ENCODE measurements at places on chromosomes 12 and 14.

GRCh38 chr14:30551460-30551859 is 7.5 kb upstream of the G2E3 start:
- DNase-seq, result no peak

DNA sequence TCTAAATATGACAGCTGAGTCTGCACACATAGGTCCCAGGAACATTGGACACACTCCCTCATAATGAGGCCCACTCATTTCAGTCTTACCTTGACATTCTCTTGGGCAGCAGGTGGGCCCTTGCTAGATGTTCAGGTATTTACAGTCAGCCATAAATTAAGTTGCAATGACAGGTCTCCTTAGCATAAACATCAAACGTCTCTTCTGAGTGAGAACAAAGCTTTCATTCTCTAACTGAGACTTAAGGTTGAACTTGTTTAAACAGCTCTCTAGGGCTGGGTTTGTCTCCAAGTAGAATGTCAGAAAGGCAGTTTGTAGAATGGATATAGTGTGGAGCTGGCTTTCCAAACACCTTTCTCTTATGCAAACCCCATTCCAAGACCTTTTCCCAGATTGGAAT is 10.3 kb downstream of the ACVR1B start:
- no peak for DNase-seq

DNA sequence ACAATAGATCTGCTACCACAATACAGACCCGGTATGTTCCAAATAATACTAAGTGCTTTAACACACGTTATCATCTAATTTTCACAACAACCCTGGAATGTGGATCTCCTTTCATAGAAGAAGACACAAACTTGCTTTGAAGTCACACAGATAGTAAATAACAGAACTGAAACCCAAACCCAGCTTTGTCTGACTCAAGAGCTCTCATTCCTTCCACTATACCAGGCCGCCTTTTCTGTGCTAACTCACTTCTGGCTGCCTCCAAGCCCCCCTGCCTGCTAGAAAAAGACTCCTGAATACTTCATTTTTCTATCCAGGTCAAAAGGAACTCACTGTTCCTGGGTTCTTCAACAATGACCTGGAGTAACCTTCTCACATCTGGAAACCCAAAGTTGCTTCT is 37.8 kb downstream of the PRPF40B start:
- DNase-seq, result peak; percentile 49

- DNase-seq, result no peak
Observed at GRCh38 chr12:57693317-57693658, 644 bp upstream of the OS9 start.

DNA sequence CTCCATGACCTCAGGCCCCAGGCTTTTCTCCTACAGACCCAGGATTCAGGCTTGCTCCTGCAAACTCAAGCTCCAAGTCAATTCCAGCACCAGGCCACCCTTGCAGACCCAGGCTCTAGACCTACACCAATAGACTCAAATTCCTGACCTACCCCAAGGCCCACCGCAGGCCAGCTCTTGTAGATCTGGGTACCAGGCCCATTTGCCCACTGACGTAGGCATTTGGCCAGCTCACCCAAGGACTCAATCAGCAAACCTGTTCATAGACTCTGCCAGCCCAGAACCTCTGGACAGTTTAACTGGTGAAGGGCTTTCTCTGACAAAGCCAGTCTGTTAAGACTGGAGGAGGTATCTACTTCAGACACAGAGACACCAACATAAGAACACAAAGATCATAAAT is 52.3 kb downstream of the SPTSSA start:
- no peak for DNase-seq

DNA sequence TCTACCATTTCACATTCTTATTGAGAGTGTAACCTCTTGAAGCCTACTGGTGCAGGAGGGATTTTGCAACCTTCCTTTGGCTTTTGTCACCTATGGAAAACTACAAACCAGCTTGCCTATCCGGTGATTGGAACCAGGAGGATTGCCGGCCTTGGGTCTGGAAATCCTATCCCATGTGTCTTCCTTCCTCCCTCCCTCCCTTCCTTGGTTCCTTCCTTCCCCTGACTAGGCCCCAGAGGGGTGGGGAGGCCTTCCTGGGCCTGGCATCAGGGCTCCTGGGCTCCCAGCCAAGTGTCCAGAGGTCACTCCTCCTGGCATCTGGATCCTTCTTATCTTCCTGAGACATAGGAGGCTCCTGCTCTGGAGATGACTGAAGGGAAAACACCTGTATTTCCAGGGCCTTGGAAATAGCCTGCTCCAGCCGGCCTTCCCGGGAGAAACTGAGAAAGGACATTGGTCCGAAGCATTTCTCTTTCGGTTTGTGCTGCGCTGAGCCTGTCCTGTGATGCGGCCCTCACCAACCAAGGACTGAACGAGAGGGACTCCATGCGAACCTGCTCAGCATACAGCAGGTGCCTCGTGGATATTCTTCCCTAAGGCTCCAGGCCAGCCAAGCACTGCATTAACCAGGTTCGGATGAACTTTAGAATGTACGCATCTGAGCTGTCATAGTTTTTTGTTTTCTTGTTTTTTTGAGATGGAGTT is 43.4 kb downstream of the PSMA6 start:
- no peak for DNase-seq

DNA sequence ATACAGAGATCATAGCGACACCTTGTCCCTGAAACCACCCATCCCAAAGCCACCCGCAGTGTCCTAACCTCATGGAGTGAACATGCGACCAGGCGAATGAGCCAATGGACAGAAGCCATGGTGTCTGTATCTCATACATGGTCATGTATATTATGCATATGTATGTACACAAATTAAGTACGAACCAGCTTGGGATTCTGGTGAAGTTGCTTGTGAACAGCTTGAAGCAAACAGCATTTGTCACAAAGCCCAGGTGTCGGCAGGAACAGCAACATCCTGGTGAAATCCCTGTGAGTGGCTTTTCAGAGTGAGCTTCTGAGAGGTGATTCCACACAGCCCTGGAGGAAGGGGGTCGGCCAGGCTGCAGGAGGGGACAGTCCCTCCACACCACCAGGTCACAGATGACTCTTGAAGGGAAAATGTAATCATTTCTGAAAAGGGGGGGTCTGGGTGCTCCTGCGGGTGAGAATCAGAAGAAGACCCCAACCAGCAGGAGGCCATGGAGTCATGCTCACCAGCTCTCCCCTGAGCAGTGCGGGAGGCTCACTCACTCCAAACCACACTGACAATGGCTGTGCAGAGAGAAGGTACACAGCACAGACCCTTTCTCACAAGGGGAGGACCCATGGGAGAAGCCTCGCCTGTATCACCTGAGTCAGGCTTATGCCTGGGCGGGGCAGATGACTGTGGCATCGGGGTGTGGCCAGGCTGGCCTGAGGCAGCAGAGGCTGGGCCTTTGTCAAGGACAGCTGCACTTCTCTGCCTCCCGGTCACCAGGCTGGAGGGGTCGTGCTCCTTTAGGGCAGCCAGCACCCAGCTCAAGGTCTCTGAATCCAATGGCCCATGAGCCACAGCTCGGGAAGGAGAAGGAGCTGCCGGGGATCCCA is 14.3 kb downstream of the CHGA start:
- no peak for DNase-seq

DNA sequence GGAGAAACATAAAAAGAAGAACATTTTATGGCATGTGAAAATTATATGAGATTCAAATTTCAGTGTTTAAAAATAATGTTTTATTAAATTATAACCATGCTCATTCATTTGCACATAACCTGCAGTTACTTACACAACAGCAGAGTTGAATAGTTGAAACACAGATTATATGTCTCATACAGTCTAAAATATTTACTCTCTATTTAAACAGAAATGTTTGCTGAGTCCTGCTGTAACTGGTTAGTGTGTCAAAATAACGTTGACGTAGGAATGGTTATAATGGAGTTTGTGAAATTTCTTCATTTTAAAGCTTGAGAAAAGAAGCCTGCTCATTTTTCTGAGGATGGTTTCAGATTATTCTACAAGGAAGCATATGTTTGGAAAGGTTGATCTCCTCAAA is 196.5 kb upstream of the GARIN2 start:
- DNase-seq, result no peak

DNA sequence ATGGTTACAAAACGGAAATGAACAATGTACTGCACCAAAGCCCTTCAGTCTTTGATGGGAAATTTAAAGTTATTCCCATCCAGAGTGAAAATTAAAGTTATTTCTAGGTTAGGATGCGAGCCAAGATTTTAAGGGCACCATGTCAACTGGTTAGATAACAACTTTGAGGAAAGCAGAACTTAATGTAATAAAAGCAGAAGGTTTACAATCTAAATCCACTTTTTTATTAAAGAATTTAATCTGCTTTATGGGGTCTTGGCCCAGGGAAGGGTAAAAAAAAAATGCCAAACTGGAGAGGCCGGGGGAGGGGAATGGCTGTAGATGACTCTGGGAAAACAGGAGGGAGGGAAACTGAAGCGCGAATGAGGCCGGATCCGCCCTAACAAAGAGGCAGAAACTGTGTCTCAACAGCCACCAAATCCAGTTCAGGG is 108.2 kb upstream of the ATF7IP start:
- no peak for DNase-seq

- no peak for DNase-seq
Observed at GRCh38 chr12:41510470-41510869, 322.4 kb downstream of the PDZRN4 start.

- peak; percentile 53 for DNase-seq
Observed at GRCh38 chr12:121789233-121789781, 4.2 kb downstream of the RHOF start.

GRCh38 chr12:27779416-27779919 is 565 bp upstream of the KLHL42 start:
- no peak for DNase-seq

GRCh38 chr12:28500373-28501024 is 310.2 kb downstream of the CCDC91 start:
- no peak for DNase-seq

GRCh38 chr12:31568498-31568897 is 22.4 kb downstream of the DENND5B start:
- no peak for DNase-seq

DNA sequence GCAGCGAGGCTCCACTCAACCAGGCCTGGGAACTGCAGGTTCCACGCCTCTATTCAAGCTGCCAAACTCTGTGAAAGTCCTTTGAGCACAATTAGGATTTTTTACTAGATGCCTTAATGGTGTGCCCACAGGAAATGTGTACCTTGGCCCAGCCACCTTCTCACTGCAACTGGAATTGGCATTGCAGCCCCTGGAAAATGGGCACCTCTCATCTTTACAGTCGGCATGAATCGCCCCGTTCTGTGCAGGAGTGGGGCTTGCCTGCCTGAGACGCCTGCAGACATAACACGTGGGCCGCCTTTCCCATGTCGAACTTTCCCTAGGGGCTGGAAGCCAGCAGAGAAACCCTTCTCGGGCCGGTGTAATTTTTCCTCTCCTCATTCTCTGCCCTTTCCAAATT is 42.0 kb upstream of the ELK3 start:
- no peak for DNase-seq

DNA sequence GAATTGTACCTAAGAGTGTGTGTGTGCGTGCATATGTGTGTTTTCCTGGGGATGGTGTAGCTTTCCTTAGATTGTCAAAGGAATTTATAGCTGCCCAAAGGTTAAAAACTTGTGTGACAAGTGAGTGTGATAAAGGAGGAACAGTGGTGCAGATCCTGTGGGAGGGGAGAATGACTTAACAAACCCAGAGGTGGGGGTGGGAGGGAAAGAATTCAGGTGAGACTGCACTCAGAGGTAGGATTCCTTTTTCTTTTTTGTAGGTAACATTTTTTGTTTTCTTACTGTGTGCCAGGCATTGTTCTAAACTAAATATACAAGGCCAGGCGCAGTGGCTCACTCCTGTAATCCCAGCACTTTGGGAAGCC is 45.3 kb upstream of the SINHCAF start:
- no peak for DNase-seq

DNA sequence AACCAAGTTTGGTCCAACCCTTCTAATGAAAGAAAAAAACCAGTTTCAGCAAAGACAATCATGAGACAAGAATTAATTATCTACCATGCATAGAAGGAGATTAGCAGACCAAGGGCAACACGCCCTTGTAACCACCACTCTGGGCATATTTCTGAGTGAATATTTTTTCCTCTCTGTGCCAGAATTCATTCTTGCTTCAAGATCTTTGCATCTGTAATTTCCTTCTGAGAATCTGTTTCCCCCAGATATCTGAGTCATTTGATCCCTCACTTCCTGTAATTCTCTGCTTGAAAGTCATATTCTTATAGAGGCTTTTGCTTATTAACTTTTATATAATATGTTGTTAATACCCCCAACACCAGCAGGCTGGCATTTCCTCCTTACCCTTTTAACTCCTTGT is 243.7 kb downstream of the SLC16A7 start:
- DNase-seq, result no peak

GRCh38 chr14:24700511-24700910 is 66.5 kb upstream of the GZMB start:
- no peak for DNase-seq
